ENCODE measurements at places on chromosomes 6 and 20. TPM values are rescaled to one million over a fixed set of nuclear protein-coding genes. Genes with fewer than 3 reads are reported as not detected.

SAMHD1 gene
- total RNA-seq: 21.4 TPM

IRAK1BP1 gene
- 5.4 TPM for total RNA-seq

GPANK1 gene
- 14.8 TPM for total RNA-seq

TCF21 gene
- 0.20 TPM for total RNA-seq

TUBB2B gene
- 0.86 TPM for total RNA-seq

HSPA12B gene
- not detected for total RNA-seq

SLC4A11 gene
- total RNA-seq: 22.7 TPM

OTOR gene
- not detected for total RNA-seq

RSPO4 gene
- 0.84 TPM for total RNA-seq

LRRN4 gene
- total RNA-seq: 0.10 TPM

POU5F1 gene
- 1.9 TPM for total RNA-seq

HCK gene
- 0.17 TPM for total RNA-seq

CNBD2 gene
- total RNA-seq: 3.1 TPM

All from HCT116 (cell line).